ENCODE measurements at places on chromosomes 4 and X.

DNA sequence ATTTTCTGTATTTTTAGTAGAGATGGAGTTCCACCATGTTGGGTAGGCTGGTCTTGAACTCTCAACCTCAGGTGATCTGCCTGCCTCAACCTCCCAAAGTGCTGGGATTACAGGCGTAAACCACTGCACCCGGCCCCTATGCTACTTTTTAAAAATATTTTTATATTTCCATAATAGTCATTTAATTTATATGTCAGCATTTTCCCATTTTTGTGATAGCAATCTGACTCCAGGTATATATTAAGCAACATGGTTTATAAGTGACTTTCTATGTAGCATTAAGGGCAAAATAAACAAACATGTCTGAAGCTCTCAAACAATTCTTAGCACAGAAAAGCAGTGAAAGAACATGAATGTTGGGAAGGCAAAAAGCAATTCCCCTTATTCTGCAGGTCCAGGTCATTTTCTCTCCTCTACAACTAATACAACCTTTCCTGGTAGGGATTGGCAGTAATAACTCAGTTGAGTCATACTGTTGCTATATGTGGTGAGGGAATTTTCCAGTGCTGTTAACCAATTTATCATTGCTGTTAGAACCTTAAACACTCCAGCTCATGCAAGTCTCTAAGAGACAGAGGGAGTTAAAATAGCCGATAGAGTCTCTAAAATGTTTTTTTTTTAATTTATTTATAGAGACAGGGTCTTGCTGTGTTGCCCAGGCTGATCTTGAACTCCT, 24.0 kb downstream of the SMIM14 start:
- DNase-seq = no peak

DNA sequence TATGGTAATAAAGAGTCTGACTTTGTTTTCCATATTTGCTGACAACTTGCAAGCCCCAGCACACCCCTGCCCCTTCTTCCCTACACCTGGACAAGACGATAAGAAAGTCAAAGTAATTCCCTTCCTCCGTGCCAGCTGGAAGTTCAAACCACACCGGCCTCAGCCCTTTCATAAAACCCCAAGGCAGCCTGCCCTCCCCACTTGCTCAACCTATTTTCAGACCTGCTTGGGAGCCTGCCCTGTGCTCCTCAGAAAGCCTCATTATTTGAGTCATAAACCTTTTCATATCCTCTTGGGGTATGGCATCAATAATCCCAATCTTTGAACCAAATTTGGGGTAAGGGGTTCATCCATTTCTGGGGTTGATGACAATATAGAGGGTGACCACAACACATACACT, 29.5 kb downstream of the NIPAL1 start:
- no peak for DNase-seq

DNA sequence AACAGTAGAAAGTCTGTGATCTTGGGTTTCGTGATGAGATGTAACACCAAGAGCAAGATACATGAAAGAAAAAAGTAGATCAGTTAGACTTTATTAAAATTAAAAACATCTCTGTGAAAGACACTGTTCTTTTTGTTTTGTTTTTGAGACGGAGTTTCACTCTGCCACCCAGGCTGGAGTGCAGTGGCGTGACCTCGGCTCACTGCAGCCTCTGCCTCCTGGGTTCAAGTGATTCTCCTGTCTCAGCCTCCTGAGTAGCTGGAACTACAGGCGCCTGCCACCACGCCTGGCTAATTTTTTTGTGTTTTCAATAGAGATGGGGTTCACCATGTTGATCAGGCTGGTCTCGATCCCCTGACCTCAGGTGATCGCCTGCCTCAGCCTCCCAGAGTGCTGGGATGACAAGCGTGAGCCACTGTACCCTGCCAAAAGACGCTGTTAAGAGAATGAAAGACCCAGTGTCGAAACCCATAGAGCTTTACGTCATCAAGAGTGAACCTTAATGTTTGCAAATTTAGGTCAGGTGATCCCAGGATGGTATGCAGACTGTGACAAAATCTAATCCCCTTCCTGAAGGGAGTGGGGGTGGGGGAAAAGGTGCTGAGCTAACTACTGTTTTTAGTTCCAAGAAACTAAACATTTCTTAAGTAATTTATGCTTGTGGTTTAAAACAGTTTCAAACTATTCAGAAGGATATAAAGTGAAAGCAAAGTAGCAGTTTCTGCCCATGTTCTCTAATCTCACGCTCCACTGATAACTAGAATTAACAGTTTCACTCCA, 8.0 kb downstream of the OFD1 start:
- no peak for DNase-seq

DNA sequence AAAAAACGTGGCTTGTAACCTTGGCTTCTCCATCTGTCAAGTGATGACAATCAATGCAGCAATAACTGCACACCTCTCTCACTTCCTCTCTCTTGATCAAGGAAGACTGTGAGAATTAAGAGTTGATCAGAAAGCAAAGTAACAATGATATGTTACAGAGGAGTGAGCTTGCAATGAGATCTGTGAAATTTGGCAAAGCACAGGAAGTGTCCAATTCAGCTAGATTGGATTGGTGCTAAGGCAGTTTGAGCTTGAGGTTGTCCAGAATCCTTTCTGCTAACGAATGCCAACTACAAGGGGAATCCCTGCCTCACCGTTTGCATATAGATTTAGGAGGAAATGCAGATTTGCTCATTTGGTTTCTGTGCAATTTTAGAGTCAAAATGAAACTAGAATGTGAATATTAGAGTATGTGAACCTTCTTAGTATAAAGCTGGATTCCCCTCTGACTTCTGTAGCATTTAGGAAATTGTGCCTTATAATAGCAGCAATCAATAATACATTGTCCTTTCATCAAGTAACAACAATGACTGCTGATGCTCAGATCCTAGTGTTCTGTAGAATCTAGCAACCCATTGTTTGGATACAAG, 346.4 kb downstream of the PTTG2 start:
- DNase-seq = no peak

DNA sequence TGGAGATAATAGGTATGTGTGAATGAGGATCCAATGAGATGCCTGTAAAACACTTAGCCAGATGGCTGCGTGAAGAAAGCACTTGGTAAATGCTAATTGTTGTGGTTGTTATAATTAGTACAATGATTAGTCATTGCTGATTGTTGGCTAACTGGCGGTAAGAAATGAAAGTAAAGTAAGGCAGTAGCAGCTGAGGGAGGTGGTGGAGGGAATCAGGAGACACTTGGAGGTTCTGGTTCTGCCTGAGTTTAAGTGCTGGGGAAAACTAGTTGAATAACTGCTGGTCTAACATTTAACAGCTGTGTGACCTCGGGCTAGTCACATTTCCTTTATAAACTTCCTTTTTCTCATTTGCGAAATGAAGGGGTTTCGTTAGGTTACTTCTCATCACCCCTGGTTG, 30.9 kb downstream of the CD38 start:
- no peak for DNase-seq
